Activated T-helper 17 cell treated with anti-CD3 and anti-CD28 coated beads, Interleukin-2, amount 50 U/mL, for 72 hours (primary cell): ENCODE measurements at places on chromosomes 11 and 22. TPM values are rescaled to one million over a fixed set of nuclear protein-coding genes. Genes with fewer than 3 reads are reported as not detected.

MIOX gene
- total RNA-seq: 0.24 TPM

MUC6 gene
- total RNA-seq: not detected

CADM1 gene
- 1.3 TPM for total RNA-seq

TMEM45B gene
- total RNA-seq: 4.4 TPM

DYNC2H1 gene
- 2.5 TPM for total RNA-seq

MICAL2 gene
- total RNA-seq: 253 TPM

TSGA10IP gene
- total RNA-seq: not detected

APOA4 gene
- total RNA-seq: not detected

OTOG gene
- total RNA-seq: not detected

IPO7 gene
- 70.5 TPM for total RNA-seq

MCAM gene
- total RNA-seq: 8.2 TPM

LARGE2 gene
- 1.8 TPM for total RNA-seq

IRAG1 gene
- not detected for total RNA-seq

NAALAD2 gene
- total RNA-seq: not detected

MS4A4E gene
- total RNA-seq: not detected

CELSR1 gene
- 0.32 TPM for total RNA-seq

NDUFS8 gene
- 131 TPM for total RNA-seq

OR8G1 gene
- total RNA-seq: not detected

ZBTB16 gene
- 6.1 TPM for total RNA-seq

LIF gene
- 175 TPM for total RNA-seq

C22orf23 gene
- total RNA-seq: 0.84 TPM

UPB1 gene
- 1.5 TPM for total RNA-seq

MYBPC3 gene
- total RNA-seq: not detected

UQCR10 gene
- total RNA-seq: 62.8 TPM

RIBC2 gene
- total RNA-seq: 6.5 TPM

TMEM191C gene
- 5.2 TPM for total RNA-seq

SPA17 gene
- 1.3 TPM for total RNA-seq

SAA4 gene
- total RNA-seq: not detected

MUC5AC gene
- total RNA-seq: not detected

CD3D gene
- 313 TPM for total RNA-seq

ALDH3B2 gene
- total RNA-seq: not detected

NCAPH2 gene
- 138 TPM for total RNA-seq

SNX32 gene
- 6.6 TPM for total RNA-seq
